ENCODE measurements at places on chromosomes 1 and 21. TPM values are rescaled to one million over a fixed set of nuclear protein-coding genes. Genes with fewer than 3 reads are reported as not detected.

Gene NHLH1
- total RNA-seq = not detected

Gene PCAT6
- not detected for total RNA-seq

Gene UBE2U
- total RNA-seq = not detected

Gene MIXL1
- total RNA-seq = not detected

Gene PAPPA2
- 2.9 TPM for total RNA-seq

Gene SLC9C2
- total RNA-seq = not detected

Gene PYCR2
- 126 TPM for total RNA-seq

Gene SPRR2B
- total RNA-seq = not detected

Gene IL22RA1
- total RNA-seq = not detected

Gene TMEM79
- total RNA-seq = not detected

Gene FABP3
- 24.2 TPM for total RNA-seq

Gene FCRL2
- not detected for total RNA-seq

- no peak for DNase-seq
Observed at GRCh38 chr21:44084496-44085241, 22.5 kb upstream of the PWP2 start.

GRCh38 chr1:52634111-52634510 is 1.1 kb downstream of the SHISAL2A start:
- no peak for DNase-seq

DNA sequence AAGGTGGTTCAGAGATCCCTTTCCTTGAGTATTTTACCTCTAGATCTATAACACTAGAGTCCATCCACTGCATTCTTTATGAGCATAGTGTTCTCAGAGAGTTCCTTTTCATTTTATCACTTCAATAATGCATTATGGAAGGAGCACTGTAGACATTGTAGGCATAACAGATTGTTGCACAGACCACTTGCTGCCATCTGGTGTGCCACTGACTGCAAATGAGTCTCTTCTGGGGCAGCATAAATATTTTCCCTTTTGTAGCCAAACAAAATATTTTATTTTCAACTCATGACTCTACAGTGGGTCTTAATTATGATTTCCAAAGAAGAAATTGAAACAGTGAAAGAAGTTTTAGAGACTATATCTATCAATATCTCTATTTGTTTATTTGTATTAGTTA is 290.4 kb downstream of the OLFM3 start:
- DNase-seq = no peak

GRCh38 chr1:65190229-65190628 is 42.2 kb downstream of the AK4 start:
- no peak for DNase-seq

- DNase-seq = no peak
Observed at GRCh38 chr1:31203215-31203614, 36.5 kb downstream of the NKAIN1 start.

- no peak for DNase-seq
Observed at GRCh38 chr21:19420565-19420964, 1017.0 kb upstream of the TMPRSS15 start.

- DNase-seq = no peak
Observed at GRCh38 chr1:178470411-178470960, 26.3 kb downstream of the CLEC20A start.

DNA sequence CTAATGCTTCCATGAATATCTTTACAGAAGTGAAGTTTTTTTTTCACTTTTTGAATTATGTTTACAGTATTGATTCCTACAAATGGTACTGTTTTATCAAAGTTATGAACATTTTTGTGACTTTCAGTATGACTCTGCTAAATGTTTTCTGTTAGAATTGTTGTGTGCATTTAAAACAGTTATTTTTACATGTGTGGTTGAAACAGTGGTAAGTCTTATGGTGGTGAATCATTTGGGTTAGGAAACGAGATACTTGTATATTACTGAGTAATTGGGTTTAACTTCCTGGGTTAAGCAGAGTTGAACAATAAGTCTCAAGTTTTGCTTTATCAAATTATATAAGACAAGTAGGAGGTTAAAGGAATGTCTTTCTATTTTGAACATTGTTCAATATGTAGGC is 66.8 kb downstream of the VPS13D start:
- DNase-seq = no peak

GRCh38 chr21:44518686-44519085 is 21.3 kb downstream of the KRTAP10-1 start:
- no peak for DNase-seq

DNA sequence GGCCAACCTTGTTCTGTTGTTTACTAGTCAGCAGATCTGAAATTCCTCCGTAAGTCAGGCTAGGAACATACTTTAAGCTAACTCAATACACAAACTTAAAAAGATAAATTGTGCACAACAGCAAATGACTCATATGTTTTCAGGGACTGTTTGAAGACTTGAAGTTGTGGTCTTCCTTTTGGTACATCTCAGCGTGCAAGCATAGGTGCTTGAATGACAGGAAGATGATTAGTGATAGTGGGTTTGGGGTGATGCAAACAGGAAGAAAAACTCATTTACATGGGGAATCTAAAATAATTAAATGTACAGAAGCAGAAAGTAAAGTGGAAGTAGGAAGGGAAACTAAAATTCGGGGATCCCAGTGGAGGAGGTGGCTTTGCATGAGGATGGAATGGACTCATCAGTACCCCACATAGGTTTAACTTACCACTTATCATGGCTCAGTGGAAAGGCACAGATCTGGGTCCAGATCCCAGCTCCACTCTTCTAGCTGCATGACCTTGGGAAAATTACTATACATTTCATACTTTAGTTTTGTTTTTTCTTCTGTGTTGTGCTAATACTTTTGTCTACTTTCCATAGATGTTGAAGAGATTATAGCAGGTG is 122.3 kb downstream of the XCL2 start:
- DNase-seq = no peak

GRCh38 chr1:184052194-184052559 is 647 bp downstream of the TSEN15 start:
- DNase-seq = no peak

- no peak for DNase-seq
Observed at GRCh38 chr1:240539769-240540414, 72.1 kb downstream of the GREM2 start.

DNA sequence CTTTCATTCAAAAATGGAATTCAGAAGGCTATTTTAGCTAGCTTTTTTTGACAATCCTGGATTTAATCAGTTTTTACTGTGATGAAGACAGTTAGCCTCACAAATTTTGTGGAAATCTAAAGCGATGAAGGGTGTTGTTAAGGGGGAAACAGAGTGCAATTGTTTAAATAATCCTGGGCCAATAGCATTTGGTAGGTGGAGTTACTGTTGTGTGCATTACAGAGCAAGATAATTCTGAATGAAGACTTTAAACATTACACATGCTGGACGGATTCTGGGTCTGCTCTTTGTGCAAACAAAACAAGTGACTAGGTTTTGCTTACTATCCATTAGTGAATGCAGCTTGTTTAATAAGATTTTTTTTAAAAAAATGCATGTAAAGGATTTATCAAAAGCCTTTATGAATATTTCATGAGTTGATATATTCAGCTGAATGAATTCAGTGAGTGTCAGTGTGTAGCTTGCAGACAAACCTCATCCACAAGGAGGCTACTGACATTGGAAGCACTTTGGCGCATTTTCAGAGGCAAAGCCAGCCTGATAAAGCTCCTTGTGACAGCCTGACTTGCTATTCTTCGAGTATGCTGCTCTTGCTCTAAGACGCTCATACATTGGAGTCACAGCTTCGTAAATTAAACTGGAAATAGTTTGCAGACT is 199.6 kb downstream of the PDE4B start:
- no peak for DNase-seq

DNA sequence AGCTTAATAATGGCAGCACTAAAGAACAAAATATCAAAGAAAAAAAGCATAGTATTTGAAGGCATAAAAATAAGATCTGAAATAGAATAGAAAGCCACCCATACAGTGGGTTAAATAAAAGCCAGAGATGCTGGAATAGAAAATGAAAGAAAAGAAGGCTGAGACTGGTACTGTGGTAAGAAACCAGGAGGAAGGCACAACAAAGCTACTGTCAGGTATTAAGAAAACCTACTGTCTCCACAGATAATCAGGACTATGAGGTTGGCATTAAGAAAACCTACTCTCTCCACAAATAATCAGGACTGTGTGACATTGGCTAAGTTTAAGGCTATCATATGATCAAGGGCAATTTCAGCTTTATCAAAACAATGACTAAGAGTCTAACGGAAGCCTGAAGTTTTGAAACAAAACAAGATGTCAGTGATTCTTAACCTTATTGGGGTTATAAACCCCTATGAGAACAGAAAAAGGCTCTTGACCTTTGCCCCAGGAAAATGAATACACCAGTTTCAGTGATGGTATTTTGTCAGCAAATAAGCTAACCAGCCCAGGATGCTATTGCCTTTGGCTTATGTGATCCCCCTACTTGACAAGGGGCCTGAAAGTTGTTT is 24.4 kb downstream of the MCOLN2 start:
- DNase-seq = no peak

- no peak for DNase-seq
Observed at GRCh38 chr1:56297904-56298303, 281.5 kb downstream of the PLPP3 start.

- DNase-seq = no peak
Observed at GRCh38 chr1:44707112-44707881, 23.7 kb downstream of the RNU5D-1 start.

DNA sequence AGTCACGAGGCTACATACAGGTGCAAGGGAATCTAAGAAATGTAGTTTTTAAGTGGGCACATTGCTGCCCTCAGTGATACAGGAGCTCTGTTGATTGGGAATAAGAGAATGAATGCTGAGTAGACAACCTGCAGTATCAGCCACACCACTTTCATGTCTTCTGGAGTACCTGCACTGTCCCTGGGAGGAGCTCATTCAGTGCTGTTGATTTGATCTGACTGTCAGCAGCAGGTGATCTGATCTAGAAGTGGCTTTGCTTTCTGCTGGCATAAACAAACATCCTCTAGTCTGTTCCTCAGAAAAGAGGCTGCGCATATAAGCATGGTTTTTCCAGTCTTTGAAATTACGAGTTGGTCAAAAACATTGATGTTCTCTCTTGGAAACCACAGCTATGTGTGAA is 35.5 kb upstream of the LRRC52 start:
- DNase-seq = no peak

DNA sequence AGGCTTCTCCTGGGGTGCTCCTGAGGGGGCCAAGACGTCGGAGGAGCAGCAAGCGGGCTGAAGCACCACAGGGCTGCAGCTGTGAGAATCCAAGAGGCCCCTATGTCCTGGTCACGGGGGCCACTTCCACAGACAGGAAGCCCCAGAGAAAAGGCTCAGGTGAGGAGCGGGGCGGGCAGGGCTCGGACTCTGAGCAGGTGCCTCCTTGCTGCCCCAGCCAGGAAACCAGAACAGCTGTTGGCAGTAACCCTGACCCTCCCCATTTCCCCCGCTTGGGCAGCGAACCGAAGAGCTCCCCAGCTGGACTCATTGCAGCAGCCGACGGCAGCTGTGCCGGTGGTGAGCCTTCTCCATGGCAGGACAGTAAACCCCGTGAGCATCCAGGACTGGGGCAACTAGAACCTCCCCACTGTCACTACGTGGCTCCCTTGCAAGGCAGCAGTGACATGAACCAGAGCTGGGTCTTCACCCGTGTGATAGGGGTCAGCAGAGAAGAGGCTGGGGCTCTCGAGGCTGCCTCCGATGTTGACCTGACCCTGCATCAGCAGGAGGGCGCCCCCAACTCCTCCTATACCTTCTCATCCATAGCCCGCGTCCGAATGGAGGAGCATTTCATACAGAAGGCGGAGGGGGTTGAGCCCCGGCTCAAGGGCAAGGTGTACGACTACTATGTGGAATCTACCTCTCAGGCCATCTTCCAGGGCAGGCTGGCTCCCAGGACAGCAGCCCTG is 625 bp downstream of the KLHDC7A start:
- DNase-seq = no peak

DNA sequence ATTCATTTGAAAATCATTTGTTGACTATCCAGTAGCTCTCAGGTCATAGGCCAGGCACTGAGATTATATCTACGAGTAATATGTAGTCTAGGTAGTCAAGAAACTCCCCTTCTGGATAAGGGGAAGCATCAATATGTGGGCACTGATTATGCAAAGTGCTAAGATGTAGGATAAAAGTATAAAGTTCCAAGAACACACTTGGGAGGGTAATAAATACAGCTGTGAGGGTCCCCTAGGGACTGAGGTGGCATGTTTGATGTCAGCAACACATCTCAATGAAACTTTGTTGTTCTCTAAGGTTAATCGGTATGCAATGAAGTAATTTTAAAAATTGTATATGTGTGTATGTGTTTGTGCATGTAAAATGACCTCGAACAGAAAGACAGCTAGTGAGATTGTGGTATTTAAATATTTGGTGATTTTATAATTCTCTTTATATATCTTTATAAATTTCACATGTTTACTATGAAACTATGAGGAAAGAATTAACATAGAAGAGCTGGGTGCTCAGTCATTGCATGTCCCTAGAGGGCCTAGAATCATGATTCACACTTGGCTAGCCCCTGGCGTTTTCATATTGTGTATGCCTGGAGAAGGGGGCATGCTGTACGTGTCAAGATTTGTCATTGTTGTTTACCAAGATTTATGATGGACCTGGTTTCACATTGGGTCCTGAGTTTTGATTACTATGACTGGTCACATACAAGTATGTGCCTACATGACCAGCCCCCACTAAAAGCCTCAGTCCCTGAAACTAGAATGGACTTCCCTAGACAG is 140.1 kb upstream of the DUSP10 start:
- no peak for DNase-seq

DNA sequence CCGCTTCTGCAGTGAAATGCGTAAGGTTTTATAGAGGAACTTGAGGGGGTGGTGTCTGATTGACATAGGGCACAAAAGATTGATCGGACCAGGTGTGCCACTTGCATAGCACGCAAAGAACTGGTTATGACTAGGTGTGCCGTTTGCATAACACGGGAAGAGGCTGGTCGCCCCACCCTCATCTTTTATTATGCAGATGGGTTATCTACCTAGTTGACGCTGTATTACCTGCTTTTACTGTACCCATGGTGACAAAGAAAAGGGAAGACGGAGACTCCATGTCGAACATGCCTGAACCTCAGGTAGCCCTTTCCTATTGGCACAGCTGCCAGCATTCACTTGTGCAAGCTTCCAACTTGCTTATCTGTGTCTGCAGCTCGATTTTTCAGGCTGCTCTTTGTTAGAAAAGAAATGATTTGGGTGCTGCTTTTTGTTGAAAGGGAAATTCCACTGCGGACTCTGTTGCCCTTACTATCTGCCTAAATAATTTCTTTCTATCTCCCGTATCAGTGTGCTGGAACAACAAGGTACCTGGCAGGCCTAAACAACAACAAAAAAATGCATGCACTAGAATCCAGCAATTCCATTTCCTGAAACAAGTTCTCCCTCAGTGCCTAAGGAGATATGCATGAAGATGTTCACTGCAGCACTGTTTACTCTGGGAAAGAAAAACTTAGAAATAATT is 194.4 kb upstream of the KAZN start:
- no peak for DNase-seq
